ENCODE measurements at places on chromosomes 5 and 9.

- no peak for DNase-seq
These were observed 10.4 kb upstream of the APTX start for GRCh38 chr9:33011831-33012230.

- DNase-seq: no peak
These were observed 170.7 kb upstream of the ZNF618 start for GRCh38 chr9:113705306-113705927.

DNA sequence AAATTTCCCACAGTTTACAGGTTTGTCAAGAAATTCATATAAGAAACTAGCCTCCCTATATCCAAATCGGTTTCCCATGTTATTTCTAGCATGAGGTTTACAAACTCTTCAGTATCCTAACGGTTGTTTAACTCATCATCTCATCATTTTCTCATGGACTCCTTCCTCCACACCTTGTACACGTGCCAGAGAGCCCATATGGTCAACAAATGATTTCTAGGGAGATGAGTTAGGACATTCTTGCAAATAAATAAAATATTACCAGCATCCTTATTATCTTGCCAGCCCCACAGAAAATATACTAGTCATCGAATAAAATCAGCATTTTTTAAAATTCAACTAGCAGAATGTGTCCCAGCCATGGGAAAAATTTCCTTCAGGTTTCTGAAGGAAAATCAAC is 285.2 kb downstream of the EBF1 start:
- DNase-seq: no peak

GRCh38 chr5:61115968-61116367 is 46.3 kb downstream of the SMIM15 start:
- no peak for DNase-seq

GRCh38 chr5:95083606-95084005 is 201.3 kb downstream of the MCTP1 start:
- DNase-seq: no peak

- DNase-seq: no peak
These were observed 219.9 kb downstream of the PRDM9 start for GRCh38 chr5:23727271-23727670.

DNA sequence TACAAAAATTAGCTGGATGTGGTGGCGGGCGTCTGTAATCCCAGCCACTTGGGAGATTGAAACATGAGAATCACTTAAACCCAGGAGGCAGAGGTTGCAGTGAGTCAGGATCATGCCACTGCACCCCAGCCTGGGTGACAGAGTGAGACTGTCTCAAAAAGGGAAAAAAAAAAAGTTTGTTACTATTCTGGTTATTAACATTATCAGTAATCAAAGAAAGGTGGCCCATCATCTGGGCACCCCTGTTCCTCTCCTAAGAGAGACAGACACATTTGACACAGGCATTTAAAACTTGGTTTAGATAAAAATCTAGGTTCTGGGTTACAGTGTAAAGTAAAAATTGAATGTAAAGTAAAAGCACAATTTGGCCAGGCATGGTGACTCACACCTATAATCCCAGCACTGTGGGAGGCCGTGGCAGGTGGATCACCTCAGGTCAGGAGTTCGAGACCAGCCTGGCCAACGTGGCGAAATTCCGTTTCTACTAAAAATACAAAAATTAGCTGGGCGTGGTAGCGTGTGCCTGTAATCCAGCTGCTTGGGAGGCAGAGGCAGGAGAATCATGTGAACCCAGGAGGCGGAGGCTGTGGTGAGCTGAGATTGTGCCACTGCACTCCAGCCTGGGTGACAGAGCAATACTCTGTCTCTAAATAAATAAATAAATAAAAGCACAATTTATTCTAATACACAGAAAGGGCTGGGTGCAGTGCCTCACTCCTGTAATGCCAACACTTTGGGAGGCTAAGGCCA is 16.7 kb upstream of the PHYHD1 start:
- no peak for DNase-seq

- DNase-seq: no peak
These were observed 31.8 kb downstream of the SPATA31C2 start for GRCh38 chr9:88106492-88106891.

GRCh38 chr5:122420537-122421236 is 108.7 kb downstream of the SNCAIP start:
- no peak for DNase-seq

DNA sequence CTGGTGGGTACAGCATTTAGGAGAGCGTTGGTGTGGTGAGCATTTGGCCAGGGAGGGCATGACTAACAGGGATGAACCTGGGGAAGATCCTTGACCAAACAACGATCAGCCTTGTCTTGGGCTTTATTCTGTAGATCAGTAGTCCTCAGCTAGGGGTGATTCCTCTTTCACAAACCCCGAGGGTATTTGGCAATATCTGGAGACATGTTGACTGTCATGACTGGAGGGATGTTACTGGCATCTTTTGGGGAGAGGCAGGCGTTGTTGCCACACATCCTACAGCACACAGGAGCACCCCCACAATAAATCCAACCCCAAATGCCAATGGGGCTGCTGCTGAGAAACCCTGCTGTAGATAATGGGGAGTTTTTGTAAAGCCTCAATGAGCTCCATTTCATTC is 43.9 kb downstream of the OSTF1 start:
- DNase-seq: no peak

DNA sequence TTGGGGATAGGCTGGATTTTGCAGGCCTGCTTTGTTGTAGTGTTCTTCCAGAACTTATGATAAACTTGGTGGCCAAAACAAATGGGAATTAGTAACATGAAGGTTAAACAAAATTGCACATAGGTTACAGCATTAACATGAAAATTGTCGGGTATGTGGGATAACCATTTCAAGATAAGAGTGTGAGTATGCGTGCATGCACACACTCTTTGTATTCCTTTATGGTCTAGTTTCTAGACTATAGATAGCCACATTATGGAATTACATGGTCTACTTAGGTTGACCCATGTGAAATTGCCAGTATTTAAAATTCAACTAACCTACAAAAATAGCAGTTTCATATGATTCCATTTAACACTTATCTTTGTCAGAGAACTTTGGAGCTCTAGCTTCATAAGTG is 1.4 kb downstream of the HMGCR start:
- DNase-seq: no peak

- no peak for DNase-seq
These were observed 26.1 kb upstream of the RASGEF1C start for GRCh38 chr5:180235077-180235476.

DNA sequence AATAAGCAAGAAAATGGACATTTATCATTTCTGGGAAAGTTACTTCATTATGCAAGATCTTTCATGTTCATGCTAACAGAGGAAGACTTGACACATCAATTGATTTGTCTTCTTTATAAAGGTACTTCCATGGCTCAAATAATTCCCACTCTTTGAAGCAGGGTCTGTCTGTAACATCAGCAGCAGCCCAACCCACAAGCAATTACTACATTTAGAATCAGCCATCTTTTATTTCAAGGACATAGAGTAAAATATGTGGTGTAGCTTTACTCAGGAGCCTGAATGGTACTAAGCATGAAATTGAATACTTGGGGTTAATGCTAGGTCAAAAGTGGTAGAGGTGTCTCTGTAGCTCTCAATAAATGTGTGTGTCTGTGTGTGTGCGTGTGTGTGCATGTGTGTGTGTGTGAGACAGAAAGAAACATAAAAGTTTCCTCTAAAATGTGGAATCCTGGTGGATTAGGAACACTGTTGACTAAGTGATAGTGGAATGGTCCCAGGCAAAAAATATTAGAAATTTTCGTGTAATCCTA is 581.1 kb downstream of the CAAP1 start:
- DNase-seq: no peak

GRCh38 chr5:17425385-17426070 is 72.5 kb upstream of the TAF11L2 start:
- no peak for DNase-seq

GRCh38 chr9:74309654-74310053 is 187.5 kb upstream of the RORB start:
- DNase-seq: no peak

- no peak for DNase-seq
These were observed 28.7 kb downstream of the TPD52L3 start for GRCh38 chr9:6356904-6357303.

DNA sequence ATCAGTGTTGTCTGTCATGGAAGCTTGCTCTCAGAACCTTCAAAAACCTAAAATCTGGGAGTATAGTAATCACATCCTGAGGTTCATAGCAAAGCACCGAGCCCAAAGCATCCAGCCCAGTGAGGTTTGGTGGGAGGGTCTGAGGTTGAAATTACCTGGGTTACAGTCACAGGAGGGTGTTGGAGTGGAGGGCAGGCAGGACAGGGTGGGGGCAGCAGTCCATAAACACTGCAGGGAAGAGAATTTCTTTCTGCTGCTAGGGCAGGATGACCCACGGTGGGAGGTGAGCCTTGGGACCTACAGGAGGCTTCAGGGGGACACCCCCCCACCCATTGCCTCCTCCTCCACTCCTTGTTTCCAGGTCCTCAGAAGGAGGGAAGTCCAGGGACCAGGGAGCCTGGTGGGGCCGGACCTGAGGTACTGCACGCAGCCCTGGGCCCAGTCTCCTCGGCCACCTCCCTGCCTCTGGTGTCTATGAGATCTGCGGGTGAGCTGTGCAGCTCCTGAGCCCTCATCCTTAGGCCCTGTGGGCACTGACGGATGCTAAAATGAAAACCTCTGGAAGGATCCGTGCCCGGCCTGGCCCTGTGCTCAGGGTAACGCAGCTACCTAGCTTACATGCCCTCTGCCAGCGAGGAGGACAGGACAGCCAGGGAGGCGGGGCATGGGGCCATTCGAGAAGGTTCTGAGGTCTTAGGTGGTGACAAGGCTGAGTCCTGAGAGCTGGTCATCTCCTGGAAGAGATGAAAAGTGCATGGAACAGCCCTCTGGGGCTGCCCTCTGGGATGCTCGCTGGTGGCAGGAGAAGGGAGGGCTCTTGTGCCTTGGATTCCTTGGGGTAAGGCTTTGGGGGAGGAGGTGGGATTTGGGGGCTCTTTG is 1.8 kb upstream of the ADCY2 start:
- no peak for DNase-seq

GRCh38 chr9:98708933-98709911 is at the start of gene GABBR2:
Gene GABBR2, minus strand, starts transcription at chr9:98708935. Its CDS starts 198 bp downstream, at chr9:98708737.
- DNase-seq: no peak

DNA sequence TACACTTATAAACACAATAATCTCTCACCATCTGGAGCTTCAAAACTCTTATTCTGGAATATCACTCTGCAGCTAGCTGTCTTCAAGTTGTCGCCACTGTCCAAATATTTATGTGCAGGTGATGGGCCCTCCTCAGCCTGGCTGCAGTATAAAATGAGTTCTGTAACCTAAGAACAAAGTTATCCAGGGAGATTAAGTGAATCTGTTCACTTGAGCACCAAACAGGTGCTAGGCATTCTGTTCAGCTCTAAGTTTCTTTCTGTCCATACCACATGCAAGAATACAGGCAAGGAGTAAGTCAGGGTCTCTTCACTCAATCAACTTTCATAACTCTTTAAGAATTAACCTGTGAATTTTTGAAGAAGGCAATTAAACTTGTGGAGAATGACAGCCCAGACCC is 344.1 kb downstream of the PLK2 start:
- no peak for DNase-seq

GRCh38 chr9:2720179-2720654 is 2.9 kb downstream of the KCNV2 start:
- no peak for DNase-seq

DNA sequence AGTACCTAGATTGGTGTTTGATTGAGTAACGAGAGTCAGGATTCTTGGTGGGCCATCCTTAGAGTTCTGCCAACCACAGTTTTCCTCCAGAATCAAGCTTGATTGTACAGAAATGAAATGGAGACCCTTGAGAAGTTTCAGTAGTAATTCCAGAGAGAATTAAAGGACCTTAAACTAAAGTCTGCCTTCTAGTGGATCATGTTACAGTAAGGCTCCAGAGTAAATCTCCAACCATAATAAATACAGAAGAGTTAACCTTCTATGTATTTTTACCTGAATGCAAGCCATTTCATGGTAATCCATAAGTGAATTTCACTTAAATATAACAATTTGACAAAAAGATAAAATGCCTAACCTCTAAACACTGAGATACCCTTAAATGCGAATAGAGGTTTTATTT is 53.0 kb upstream of the CNTLN start:
- DNase-seq: no peak

DNA sequence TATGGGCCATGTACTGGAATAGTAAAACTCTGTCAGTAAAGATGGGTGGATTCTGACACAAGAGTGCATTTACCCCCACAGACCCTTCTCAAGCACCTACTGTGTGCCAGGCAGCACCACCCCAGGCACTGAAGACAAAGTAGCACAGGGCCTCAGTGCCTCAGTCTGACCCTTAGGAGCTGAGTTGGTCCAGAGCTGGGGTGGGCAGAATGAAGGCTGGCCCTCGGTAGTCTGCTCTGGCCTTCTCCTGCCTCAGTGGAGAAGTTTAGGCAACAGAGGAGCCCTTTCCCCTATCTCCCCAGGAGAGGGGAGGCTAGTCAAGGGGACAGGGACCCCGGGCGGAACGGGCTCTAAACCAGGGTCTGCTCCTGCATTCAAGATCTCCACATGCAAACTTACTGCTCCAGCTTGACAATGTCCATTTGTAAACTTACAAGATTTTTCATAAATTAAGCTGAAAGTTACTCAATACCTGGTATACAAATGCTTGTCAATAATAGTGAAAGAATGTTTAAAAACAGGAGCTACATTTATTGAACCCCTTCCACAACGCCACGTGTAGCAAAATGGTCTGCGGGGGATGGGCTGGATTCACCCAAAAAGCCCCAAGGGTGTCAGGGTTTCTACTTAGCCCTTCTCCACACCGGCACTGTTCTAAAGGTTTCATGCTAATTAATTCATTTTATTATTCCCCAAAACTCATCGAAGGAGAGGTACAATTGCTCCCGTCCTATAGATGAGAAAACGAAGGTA is 1.5 kb downstream of the VDAC1 start:
- peak; percentile 17 for DNase-seq

DNA sequence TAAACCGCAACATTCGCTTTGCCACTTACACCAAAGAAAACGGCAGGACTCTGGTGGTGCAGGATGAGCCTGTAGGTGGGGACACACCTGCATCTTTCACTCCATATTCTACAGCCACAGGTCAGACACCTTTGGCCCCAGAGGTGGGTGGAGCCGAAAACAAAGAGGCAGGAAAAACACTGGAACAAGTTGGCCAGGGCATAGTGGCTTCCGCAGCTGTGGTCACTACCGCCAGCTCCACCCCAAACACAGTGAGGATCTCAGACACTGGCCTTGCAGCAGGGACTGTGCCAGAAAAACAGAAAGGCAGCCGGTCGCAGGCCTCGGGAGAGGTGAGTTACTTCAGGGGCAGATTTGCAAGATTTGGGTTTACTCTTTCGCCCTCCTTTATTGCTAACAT is 33.8 kb downstream of the KDM3B start:
- no peak for DNase-seq

GRCh38 chr9:113247640-113248039 is 26.3 kb downstream of the SLC31A1 start:
- no peak for DNase-seq

DNA sequence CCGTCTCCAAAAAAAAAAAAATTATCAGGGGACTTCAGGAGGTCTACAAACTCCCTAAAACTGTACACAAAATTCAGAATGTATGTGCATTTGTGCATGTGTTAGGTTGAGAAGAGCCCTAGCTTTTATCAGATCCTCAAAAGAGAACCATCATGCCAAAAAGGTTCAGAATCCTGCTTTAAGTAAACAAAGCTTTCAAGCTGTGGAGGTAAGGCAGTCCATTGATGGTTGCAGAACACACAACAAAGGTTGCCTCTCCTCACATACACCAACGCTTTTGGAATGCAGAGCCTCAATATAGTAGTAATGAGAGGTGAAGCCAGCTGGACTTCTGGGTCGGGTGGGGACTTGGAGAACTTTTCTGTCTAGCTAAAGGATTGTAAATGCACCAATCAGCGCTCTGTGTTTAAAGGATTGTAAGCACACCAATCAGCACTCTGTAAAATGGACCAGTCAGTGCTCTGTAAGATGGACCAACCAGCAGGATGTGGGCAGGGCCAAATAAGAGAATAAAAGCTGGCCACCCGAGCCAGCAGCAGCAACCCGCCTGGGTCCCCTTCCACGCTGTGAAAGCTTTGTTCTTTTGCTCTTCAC is 57.9 kb upstream of the RNF38 start:
- DNase-seq: no peak
